Neural crest cell (in vitro differentiated cells): ENCODE measurements at places on chromosomes 1 and 21. TPM values are rescaled to one million over a fixed set of nuclear protein-coding genes. Genes with fewer than 3 reads are reported as not detected.

GRCh38 chr1:212686069-212686468, 13.6 kb downstream of the BATF3 start:
- DNase-seq = no peak

DNA sequence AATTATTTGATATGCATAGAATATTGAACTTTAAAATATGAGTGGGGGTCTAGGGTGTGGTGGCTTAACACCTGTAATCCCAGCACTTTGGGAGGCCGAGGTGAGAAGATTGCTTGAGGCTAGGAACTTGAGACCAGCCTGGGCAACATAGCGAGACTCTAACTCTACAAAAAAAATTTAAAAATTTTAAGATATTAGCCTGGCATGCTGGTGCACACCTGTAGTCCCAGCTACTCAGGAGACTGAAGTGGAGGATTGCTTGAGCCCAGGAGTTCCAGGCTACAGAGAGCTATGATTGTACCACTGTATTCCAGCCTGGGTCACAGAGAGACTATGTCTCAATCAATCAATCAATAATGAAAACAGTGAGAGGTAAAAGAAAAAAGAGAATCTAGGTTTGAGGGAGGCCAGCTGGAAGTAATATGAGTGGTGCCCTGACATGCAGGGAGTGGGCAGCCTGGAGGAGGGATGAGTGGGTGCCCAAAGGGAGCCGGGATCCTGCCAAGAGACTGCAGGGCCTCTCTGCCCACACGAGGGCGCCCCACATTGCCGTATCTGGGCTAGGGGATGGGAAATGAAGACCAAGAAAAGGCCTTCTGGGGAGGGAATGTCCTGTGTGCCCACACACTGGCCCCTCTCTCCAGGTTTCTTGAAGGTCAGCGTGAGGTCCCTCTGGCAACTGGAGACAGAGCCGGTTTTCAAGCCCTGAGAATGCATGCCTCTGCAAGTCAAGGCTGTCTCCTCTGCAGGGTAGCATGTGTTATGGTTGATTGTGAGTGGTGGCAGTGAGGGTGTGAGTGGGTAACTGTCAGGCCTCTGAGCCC, 93.9 kb upstream of the PPM1J start:
- DNase-seq = peak; percentile 86

DNA sequence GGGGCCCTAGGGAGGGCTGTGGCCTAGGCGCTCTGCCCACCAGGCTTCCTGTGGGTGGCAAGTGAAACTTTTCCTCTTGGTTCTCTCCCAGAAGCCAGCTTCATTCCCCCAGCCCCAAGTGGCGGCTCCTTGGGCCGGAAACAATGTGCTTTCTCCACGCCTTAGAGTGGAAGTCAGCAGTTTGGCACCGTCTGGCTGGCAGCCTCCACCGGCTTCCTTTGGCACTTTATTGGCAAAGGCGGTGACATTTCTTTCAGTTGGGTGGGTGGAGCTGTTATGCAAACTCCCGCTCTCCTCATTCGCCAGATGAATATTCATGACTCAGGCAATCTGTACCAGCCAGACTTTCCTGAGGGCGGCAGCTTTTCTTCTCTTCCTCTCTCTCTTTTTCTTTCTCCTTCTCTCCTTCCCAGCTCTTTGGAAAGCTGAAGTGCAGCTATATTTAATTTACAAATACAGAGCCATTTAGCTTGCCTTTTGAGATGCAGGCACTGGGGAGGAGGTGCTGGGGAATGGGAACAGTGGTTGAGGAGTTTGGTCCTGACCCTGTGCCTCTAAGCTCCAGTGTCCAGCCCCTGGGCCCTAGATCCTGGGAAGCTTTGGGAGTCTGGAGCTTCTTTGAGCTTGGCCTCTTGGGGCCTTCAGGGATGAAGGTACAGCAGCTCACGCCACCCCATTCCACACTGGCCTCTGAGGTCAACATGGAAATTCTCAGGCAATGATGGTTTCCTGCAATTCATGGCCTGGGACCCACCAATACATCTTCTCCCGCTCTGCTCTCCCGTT, 67.8 kb upstream of the POU3F1 start:
- DNase-seq = no peak

DNA sequence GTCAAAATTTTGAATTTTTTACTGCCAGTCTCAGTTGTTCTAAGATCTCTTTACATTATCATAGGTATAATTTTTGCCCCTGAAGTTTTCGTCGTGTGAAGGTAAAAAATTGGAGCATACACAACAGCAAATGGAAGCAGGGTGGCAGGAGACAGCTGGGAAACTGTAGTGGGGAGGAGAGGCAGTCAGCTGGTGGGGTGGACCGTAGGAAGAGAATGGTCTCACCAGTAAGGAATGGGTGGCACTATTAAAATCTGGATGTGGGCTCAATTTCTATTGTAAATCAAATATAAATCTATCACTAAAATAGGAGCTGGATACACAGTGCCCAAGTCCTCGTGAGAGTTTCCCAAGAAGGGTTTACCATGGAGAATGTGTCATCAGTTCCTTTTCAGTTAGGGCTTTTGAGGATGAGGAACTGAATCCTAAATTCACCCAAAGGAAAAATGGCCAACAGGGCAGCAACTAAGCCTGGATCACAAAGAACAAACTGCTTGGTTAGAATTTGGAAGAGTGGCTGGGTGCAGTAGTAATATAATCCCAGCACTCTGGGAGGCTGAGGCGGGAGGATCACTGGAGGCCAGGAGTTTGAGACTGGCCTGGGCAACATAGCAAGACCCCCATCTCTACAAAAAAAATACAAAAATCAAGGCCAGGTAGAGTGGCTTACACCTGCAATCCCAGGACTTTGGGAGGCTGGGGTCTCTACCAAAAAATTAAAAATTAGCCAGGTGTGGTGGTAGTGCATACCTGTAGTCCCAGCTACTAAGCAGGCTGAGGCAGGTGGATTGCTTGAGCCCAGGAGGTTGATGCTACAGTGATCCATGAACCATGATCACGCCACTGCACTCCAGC, 10.5 kb upstream of the IRF2BP2 start:
- no peak for DNase-seq

GRCh38 chr1:2528016-2528415, 1.6 kb upstream of the PANK4 start:
- no peak for DNase-seq

GRCh38 chr21:26593800-26594199, 20.7 kb upstream of the CYYR1 start:
- DNase-seq = no peak

GRCh38 chr1:118913818-118914217, 74.3 kb downstream of the TBX15 start:
- DNase-seq = no peak

GRCh38 chr1:2639203-2639602, 6.4 kb upstream of the MMEL1 start:
- no peak for DNase-seq

DNA sequence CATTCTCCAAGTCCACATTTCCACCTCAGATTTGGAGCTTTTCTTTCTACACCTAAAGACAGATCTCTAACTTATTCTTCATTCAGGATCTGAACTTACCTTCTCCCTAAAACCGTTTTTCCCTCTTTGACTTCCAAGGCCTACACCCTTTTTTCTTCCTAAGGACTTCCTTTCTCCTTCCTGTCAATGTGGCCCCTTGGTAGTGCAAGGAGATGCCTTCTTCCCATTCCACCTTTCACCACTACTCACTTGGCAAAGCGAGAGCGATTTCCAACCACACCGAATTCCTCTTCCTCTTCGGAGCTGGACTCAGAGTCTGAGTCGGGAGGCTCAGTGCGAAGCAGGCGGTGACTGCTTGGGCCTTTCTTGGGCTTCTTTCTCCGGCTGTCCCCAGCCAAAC, 1.3 kb downstream of the EFCAB14 start:
- DNase-seq = no peak

DNA sequence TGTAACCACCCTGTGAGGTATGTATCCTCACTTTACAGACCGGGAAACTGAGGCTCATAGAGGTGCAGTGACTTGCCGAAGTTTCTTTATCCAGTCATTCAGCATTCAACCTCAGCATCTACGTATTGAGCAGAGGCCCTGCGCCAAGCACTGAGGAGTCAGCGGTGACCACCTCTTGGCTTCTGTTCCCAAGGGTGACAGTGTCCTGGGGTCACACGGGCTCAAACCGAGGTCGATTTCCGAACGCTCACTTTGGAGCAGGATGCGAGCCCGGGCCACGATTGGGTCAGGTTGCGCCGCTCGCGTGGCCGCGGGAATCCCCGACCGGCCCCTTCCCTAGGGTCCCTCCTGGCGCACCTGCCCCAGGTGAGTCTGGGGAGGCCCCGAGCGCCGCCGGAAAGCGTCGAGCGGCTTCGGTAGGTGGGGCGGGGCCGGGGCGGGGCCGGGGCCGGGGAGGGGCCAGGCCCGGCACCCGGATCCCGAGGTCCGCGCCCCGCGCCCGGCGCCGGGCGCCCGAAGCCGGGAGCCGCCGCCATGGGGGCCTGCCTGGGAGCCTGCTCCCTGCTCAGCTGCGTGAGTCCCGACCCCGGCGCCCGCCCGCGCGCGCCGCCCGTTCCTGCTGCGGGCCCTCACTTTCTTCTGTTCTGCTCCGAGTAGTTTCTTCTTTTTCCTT, at the start of gene SERINC2:
Gene SERINC2 (plus strand): TSS at position 482 of the 673 bp plus-strand sequence. CDS start 53 bp downstream, at position 535.
- no peak for DNase-seq

DNA sequence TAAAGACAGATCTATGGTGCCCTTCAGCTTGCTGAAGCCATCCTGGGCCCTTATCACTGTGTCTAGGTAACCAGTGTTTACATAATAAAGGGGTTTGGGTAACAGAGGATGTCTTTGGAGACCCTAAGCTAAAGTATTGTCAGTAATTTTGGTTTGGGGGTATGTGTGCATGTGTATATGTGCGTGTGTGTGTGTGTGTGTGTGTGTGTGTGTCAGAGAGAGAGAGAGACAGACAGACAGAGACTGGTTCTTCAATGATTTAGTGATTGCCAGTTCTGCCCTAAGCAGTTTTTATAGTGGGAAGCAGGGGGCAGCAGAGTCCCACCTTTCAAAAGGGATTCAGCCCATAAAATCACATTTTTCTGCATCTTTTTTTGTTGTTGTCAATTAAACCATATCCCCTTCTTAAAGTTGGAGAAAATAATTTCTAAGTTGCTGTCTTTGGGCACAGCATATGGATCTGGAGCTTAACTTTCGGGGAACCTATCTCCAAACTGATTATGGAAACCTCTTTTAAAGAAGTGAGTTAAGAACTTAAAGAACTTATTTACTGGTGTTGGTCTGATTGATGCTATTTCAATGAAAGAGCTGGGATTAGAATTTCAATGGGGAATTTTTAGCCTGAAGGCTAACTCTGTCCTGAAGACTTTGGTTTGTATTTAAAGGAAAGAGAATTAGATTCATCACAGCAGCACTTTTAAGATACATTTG, 51.1 kb downstream of the ZNF326 start:
- peak; percentile 33 for DNase-seq

- no peak for DNase-seq
These were observed 9.6 kb upstream of the DUSP12 start for GRCh38 chr1:161739865-161740566.

- no peak for DNase-seq
These were observed 11.5 kb downstream of the KCNA2 start for GRCh38 chr1:110594456-110595352.

GRCh38 chr1:35386959-35387358, 118.5 kb downstream of the ZMYM4 start:
- no peak for DNase-seq

DNA sequence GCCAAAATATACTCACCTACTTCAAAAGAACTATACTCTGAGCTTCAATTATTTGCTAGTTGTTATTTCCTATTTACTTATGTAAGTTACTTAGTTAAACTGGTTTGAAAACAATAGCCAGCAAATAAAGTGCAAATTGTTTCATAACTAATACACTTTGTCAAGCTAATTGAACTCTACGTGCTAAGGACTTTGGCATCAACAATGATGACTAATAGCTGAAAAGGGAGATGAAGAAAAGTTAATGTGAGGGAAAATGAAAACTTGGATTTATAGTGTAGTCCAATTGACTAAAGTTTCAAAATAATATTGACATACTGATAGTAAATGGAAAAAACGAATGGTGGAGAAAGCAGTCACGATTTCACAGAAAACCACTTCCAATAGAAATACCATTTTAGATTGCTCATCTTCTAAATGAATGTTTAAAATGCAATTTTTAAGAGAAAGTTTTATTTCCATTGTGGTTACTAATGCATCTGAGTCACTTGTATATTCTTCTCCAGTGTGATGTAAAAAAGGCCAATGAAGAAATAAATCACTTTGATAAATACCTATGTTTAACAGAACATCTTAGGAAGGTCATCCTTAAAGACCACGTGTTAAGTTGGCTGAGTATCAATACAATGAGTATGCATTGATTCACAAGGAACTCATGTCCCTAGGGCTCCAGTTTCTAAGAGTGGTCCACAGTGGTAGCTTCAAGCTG, 455.2 kb downstream of the LTN1 start:
- DNase-seq = no peak

DNA sequence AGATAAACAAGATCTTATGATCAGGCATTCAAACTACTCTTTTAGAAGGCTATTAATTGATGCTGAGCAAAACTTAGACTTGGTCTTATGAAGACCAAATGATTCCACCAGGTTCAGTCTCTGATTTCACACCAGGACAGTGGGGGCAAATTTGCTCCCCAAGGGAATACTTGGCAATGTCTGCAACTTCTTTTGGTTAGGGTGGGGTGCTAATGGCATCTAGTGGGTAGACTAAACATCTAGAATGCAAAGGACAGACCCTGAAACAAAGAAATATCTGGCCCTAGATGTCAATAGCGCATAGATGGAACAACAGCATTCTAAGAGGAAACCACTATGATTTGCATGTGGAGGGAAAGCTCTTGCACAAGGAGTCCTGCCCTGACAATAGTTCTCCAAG, 30.6 kb downstream of the DPT start:
- no peak for DNase-seq

DNA sequence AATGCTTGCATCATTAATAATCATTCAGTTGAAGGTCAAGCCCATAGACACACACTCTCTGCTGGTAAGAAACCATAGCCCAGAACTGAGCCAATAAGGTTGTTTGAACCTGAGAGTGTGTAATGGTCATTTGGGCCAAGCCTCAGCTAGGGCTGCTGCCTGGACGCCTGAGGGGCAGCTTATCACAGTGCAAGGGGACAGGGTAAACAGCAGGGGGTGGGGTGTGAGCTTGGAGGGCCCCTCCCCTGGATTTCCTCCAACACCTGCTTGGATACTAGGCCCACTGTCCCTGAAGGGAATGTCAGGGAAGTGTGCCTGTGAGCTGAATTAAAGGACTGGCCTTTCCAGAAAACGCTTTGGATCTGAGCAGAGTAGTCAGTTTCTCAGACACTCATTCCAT, 24.6 kb upstream of the CNTN2 start:
- no peak for DNase-seq

The SYNC gene
- 0.12 TPM in 1 of 2 replicates, not detected in the other for total RNA-seq

The ATXN7L2 gene
- total RNA-seq = 13.2 and 15.6 TPM in 2 replicates

The BLACAT1 gene
- 3.8 and 3.9 TPM in 2 replicates for total RNA-seq

The PLA2G4A gene
- 4.5 and 5.1 TPM in 2 replicates for total RNA-seq

The DIRAS3 gene
- 1.1 and 1.4 TPM in 2 replicates for total RNA-seq

The OPTC gene
- total RNA-seq = not detected in 2 replicates

The LRRC8C gene
- 4.5 and 4.6 TPM in 2 replicates for total RNA-seq

The OXCT2 gene
- total RNA-seq = 0.75 and 0.77 TPM in 2 replicates
